ENCODE measurements at places on chromosomes 16 and 17. TPM values are rescaled to one million over a fixed set of nuclear protein-coding genes. Genes with fewer than 3 reads are reported as not detected.

- DNase-seq: no peak
Measured at GRCh38 chr17:41870627-41871026, 5.4 kb upstream of the KLHL11 start.

GRCh38 chr17:42050393-42051012 is at the start of gene C17orf113:
C17orf113 (minus strand) TSS chr17:42050601; CDS start chr17:42043376, 7,225 bp downstream.
- DNase-seq: peak; percentile 22

DNA sequence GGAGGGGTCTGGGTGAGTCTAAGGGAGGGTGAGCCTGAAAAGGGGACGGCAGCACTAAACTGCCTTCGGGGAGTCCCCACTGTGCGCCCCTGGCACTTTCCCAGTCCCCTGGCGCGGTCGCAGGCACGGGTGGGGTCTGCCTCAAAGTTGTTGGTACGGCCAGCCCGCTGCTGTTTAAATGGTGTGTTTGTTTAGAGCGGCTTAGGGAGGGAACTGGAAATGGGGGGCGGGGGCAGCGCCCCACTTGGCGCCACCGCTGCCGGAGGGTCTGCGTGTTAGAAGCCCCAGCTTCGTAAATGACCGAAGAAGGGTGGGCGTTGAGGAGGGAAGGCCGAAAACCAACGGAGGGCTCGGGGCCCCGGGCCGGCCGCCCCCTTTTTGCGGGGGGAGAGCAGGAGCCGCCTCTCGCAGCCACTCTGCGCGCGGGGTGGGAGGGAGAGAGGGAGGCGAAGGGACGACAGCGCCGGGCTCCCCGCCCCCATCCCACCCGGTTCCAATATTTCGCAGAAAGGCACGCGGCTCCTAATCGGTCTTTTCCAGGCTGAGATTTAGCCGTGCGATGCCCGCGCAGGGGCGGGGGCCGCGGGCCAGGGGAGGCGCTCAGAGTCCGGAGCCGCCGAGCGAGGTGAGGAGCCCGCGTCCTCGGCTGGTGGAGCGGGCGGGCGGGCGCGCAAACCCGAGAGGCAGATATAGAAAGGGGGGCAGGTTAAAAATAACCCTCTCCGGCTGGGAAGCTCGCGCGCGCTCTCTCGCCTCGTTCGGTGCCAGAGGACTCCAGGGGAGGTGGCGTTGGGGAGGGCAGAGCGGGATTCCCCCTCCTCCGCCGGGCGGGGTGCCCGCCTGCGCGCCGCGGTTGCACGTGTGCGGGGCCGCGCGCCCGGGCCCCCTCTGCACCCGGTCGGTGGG is 54.9 kb downstream of the SREBF1 start:
- peak; percentile 67 for DNase-seq

- no peak for DNase-seq
Measured at GRCh38 chr16:11059588-11059987, 115.2 kb downstream of the CLEC16A start.

DNA sequence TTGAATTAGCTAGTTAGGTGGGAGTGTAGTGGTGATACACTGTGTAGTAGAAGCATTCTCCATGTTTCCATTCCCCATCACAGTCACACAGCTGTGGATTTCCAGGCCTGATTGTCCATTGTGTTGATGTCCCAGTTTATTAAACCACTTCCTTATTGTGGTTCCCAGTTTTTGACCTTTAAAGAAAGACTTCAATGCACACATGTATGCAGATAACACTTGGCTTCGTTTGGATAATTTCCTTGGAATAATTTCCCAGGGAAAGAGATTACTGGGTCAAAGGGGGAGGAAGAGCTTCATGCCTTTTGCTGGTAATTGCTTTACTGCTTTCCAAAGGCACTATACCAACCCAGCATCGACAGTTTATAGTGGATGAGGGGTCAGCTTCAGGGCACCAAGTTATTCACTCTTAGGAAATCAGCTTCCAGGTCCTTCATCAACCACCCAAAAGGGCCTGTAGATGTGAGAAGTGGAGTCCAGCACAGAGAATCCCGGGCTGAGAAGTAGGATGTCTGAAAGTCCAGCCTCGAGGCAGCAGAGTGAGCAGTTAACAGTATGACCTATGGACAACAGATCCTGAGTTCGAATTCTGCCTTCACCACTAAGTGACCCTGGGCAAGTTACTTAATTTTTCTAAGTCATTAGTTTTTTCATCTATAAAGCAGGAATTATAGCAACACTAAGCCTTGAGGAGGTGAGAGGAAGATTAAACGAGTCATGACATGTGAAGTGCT is 31.3 kb upstream of the TNS4 start:
- peak; percentile 45 for DNase-seq

DNA sequence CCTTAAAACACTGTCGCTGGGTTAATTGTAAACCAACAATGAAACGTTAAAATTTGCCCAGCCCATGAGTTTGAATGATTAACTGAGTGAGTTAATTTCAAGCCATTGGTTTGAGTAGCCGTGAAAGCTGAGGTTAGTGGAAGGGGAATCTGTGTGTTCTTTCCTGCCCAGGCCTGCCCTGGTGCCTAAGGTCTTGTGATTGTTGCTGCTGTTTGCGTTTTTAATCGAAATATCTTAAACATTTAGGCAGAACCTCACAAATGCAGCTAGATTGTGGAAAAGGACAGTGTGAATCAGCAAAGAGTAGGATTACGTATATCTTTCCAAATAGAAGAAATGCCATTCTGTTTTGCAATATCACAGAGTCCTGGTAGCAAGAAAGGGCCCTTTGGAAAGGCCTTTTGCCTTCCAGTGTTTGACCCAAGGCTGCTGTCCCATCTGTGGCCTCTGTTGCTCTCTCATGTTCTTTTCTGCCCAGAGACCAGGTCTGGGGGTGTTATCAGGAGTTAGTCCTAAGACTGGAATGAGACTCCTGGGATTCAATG is 113.8 kb downstream of the MSI2 start:
- DNase-seq: peak; percentile 82

GRCh38 chr17:79986411-79987186 is 49.1 kb downstream of the TBC1D16 start:
- peak; percentile 27 for DNase-seq

DNA sequence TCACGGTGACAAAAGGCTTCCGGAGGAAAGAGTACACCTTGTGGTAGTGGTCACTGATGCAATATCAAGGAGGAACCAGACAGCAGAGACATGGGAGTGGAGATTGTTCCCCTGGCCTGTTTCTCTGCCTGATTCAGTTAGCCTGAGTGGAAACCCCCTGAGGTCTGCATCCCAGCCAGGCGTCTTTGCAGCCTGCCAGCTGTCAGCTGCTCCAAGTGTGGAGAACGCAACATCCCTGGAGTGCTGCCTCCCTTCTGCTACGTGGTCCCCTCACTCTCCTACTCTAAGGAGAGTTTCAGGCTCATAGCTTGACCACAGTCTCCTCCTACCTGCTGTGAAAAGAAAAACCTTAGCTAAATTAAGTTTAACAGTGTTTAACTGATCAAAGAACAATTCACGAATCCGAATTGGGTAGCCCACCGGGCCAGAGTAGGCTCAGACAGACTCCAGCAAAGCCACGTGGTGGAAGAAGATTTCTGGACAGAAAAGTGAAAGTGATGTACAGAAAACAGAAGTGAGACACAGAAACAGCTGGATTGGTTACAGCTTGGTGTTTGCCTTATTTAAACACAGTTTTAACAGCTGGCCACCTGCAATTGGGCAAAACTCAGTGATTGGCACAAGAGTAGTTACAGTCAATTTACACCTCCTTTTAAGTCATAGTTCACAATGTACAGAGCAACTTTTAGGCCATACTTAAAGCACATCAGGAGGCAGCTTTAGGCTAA is 188.6 kb downstream of the DNAH9 start:
- DNase-seq: no peak

DNA sequence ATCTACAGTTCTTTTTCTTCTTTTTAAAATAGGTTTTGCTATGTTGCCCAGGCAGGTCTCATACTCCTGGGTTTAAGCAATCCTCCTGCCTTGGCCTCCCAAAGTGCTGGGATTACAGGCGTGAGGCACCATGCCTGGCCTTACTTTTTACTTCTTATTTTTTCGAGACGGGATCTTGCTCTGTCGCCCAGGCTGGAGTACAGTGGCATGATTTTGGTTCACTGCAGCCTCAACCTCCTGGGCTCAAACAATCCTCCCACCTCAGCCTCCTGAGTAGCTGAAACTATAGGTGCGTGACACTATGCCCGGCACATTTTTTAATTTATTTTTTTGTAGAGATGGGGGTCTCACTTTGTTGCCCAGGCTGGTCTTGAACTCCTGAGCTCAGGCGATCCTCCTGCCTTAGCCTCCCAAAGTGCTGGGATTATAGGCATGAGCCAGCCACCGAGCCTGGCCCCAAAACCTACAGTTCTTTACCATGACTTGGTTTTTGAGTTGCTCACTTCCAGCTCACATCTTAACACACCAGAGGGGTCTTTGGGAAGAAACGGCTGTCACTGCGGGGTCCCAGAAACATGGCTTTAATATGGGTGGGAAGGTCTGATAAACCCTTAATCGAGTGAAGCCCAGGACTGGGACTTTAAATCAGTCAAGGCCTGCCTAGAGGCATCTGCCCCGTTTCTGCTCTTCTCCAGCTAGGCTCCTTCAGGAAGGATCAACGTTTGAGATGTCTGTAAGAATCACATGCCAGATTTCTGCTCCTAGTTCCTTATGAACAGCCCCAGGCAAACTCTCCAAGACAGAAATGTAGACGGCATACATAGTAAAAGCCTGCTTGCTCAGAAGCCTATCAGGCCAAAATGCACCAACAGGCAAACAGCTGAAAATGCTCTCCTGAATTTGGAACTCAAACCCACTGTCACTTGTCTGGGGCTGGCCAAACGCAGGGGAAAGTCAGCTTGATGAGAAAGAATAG is 91.7 kb upstream of the TOB1 start:
- DNase-seq: no peak

GRCh38 chr17:28008513-28008912 is 34.0 kb upstream of the NLK start:
- peak; percentile 66 for DNase-seq

DNA sequence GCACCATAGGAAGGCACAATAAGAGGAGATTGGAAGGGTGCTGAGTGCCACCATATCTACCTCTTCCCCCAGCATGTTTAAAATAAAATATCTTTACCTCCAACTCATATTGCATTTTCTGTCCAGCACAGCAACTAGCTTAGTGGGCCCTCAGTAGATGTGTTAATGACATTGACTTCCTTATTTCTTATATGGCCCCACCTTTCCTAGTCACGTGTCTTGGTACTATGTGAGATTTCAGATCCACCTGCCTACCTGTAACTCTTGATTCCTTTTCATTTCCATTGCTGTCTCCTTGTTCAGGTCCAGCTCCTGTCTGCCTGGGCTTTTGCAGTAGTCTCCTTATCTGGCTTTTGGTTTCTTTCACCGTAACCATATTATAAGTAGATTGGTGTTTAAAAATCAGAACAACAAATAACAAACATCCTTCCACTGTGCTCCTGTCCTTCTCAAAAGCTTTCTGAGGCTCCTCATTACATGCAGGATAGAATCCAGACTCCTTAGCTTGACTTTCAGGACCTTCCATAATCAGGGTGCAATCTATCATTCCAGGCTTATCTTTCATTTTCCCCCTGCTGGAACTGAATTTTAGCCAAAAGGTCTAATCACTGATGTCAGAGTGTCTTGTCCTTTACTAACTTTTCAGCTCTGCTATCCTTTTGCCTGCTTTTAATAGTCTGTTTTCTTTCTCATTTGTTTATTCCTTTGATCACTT is 71.3 kb downstream of the FTO start:
- no peak for DNase-seq

DNA sequence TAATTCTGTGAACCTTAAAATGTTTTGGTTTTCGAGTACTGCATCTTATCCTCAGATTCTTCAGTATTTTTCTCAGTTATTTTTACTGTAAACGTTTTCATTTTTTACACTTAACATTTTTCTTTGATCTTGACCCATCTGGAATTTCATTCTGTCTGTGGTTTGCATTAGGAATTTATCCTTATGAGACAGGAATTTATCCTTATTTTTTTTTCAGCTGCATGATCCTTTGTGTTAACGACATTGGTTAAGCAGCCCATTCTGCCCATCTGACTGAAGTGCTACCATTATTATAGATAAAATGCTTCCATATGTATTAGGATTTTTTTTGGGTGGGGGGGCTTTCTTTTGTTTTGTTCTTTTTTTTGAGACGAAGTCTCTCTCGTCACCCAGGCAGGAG is 41.0 kb downstream of the SNX29 start:
- DNase-seq: peak; percentile 87

GRCh38 chr16:27177031-27177774 is 26.1 kb upstream of the KDM8 start:
- peak; percentile 88 for DNase-seq

GRCh38 chr16:81823111-81823510 is 44.0 kb downstream of the PLCG2 start:
- no peak for DNase-seq

- no peak for DNase-seq
Measured at GRCh38 chr17:563616-564015, 151.0 kb downstream of the VPS53 start.

GRCh38 chr17:38575781-38576180 is 30.0 kb downstream of the SRCIN1 start:
- no peak for DNase-seq

DNA sequence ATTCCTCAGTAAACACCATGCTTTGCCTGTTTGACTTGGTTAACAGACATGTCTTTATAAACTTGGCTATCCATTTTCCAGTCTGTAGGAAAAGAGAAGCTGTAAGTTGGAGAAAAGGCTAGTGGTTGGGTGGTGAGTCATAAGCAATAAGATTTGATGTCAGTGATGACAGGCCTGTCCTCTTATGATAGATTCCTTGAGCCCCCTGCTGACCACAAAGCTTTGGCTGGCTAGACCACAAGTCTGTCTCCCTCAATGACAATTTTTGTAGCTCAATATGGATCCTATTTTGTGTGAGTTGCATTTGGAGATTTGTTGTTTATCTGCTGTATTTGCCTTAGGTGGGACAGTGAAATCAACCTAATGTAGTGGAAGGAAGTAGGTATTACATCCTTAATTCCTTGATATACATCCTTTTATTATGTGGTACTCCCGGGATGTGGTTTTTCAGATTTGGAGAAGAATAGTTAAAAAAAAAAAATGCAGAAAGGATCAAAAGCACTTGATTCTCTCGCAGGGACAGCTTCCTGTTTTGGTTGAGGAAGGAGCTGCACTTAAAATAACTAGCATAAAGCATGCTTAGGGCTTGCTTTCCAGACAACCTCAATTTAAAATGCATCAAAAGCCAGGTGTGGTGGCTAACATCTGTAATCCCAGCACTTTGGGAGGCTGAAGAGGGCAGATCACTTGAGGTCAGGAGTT is 67.4 kb downstream of the SIAH1 start:
- DNase-seq: peak; percentile 89

- DNase-seq: no peak
Measured at GRCh38 chr16:694187-694862, 4.1 kb upstream of the WDR24 start.

The B9D1 gene
- 38.5 TPM for total RNA-seq

The RSKR gene
- total RNA-seq: 4.1 TPM

The MLX gene
- total RNA-seq: 36.2 TPM

The GAN gene
- total RNA-seq: 5.6 TPM

The FGF11 gene
- total RNA-seq: 0.33 TPM

The OTOA gene
- total RNA-seq: not detected

The MYH1 gene
- total RNA-seq: not detected

The OSGIN1 gene
- 6.6 TPM for total RNA-seq

The KRT25 gene
- total RNA-seq: not detected

The SCIMP gene
- not detected for total RNA-seq

The NUDT21 gene
- 64.2 TPM for total RNA-seq

The CRYM gene
- 0.26 TPM for total RNA-seq
